ENCODE measurements at places on chromosomes 13 and 19.
A peak's percentile ranks its signal among the peaks of the same experiment; 100 is the strongest.

- no peak for DNase-seq
Observed at GRCh38 chr19:35316560-35316959, 12.4 kb upstream of the CD22 start.

- no peak for DNase-seq
Observed at GRCh38 chr19:49355909-49356353, 6.3 kb downstream of the TEAD2 start.

GRCh38 chr13:85543144-85543543, 256.1 kb downstream of the SLITRK6 start:
- no peak for DNase-seq

DNA sequence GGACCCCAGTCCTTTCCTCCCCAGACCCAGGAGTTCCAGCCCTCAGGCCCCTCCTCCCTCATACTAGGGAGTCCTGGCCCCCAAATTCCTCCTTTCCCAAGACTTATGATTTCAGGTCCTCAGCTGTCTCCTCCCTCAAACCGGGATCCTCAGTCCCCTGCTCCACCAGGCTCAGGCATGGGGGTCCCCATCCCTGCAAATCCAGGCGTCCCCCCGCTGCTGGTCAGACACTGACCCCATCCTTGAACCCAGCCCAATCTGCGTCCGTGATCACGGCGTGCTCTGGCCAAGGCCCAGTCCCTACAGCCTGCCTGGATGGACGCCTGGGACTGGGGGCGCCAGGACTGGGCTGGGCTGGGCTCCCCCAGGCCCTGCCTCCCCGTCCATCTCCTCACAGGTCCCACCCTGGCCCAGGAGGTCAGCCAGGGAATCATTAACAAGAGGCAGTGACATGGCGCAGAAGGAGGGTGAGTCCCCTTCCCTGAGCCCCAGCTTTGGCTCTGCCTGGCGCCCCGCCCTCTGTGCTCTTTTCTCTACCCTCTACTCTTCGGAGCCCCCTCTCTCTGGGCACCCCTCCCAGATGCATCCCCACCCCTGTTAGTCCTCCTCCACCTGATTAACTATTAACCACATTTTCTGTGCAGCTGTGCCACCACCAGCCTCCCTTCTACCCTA, 672 bp downstream of the HPN start:
- no peak for DNase-seq

- DNase-seq: no peak
Observed at GRCh38 chr13:40676007-40676406, 9.6 kb upstream of the FOXO1 start.

DNA sequence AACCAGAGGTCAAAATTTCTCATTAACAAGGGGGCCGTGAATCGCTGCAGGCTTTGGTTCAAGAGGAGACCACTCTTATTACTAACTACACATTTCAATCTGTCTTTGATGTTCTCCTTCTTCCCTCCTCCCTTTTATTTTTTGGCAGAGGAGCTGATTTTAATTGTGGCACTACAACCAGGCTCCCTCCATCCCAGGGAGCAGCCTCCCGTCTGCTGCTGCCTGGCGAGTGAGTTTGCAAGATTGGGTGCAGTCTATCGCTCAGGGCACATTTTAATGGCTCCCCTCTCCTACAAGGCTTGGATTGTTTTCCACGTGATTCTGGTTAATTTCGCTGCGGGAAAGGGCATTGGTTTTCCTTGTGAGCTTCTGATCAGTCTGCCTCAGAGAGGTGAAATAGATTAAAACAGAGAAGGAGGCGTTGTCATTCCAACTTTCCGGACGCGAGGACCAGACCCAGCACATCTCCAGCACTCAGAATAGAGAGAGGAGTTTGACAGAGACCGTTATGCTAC, 81.4 kb downstream of the KCTD15 start:
- no peak for DNase-seq

DNA sequence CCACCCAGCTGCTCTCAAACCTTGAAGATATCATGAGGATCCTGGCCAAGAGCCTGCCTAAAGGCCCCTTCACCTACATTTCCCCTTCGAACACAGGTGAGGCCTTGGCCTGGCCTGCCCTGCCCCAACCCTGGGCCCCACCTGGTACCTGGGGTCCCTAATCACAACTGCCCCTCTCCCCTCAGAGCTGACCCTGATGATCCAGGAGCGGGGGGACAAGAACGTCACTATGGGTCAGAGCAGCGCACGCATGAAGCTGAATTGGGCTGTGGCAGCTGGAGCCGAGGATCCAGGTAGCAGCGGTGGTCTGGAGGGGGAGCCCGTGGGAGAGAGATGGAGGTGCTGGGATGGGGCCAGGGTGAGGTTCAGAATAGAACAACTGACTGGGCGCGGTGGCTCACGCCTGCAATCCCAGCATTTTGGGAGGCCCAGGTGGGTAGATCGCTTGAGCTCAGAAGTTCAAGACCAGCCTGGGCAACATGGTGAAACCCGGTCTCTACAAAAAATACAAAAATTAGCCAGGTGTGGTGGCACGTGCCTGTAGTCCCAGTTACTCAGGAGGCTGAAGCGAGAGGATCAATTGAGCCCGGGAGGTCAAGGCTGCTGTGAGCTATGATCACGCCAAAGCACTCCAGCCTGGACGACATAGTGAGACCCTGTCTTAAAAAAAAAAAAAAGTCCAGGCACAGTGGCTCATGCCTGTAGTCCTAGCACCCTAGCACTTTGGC, 17.5 kb downstream of the DDX39A start:
- DNase-seq: no peak

DNA sequence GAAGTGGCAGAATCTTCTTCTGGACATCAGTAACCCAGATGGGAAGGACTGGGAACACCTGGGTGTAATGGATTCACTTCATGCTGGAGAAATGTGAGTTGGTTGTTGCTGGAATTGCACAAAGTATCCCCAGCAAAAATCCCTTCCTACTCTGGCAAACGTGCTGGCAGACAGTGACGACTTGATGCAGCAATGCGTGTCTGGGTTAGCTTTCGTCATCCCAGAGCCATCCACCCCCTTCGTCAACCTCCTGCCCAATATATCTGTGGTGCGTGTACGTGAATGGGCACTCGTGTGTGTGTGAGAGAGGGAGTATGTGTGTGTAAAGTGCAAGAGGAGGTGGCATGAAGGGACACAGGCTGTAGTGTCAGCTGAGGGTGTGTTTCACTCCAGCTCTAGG, 70.9 kb downstream of the TM9SF2 start:
- no peak for DNase-seq

GRCh38 chr19:39737891-39738290, at the start of gene CLC:
Gene CLC (minus strand): TSS chr19:39738029. CDS start chr19:39737952, 77 bp downstream.
- DNase-seq: no peak

DNA sequence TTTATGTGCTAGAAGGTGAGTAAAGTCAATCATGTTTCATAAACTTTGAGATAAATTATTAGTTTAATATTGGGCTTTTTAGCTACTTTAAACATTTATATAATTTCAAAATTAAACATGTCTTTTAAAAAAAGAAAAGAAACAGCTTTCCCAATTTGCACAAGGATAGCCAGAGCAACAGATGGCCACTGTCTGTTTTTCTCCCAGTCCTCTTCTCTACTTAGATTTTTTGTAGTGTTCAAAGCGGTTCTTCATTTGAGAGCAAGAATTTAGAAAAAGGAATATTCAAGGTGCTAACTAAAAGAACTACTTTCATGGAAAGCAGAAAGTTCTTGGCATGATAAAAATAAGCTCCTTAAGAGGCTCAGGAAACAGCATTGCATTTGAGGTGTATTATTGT, 128.3 kb upstream of the MIR17HG start:
- no peak for DNase-seq

- no peak for DNase-seq
Observed at GRCh38 chr19:48970923-48971395, 5.8 kb downstream of the FTL start.

DNA sequence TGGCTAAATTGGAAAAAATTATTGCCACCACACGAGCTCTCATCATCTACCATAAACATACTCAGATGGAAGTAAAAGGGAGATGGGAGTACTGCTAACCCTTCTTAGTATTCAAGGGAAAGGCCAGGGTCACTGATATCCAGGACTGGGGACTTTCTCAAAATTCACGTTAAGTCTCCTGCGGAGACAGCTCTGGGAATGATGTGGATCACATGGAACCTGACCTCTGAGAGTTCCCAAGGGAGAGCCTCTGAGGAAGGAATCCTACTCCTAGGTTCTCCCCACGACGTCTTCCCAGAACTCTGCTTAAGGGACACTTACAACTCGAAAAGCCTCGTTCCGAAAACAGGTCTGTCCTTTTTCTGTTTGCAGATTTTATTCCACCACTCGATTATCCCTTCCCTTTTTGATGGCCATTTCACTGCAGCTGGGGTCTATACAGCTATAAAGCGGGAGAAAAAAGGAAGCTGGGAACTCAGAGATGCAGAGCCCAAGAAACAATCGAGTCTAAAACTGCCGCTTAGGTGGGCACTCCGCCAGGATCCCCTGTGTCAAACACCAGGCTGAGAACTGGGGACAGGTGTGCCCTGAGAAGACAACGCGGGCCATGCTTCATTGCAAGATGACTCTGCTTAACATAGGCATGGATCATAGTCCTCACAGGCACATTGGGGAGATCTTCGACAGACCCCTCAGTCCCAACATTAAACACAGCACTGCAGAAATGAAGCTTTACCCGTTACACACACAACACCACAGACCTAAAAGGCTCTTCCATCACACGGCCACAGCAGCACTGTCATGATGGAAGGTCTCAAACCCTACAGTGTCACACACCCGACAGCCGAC, 823 bp upstream of the ZNF567 start:
- peak; percentile 13 for DNase-seq

DNA sequence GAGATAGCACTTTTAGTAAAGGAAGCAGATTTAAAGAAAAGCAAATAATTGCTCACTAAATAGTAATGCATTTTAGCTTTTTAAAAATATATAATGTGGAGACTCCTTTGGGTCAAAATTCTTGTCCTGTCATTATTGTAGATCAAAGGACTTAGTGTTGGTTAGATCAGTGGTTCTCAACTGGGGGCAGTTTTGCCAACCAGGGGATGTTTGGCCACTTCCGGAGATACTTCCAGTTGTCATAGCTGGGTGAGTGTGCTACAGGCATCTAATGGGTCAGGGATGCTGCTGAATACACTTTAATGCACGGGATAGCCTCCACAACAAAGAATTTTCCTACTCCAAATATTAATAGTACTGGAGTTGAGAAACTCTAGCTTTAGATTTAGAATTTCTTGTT, 126.8 kb downstream of the LMO7 start:
- no peak for DNase-seq

GRCh38 chr13:32059511-32059984, 28.0 kb downstream of the FRY start:
- no peak for DNase-seq

- no peak for DNase-seq
Observed at GRCh38 chr13:110687736-110688135, 18.2 kb downstream of the CARS2 start.

GRCh38 chr13:42047561-42048341, 697 bp upstream of the DGKH start:
- DNase-seq: no peak

DNA sequence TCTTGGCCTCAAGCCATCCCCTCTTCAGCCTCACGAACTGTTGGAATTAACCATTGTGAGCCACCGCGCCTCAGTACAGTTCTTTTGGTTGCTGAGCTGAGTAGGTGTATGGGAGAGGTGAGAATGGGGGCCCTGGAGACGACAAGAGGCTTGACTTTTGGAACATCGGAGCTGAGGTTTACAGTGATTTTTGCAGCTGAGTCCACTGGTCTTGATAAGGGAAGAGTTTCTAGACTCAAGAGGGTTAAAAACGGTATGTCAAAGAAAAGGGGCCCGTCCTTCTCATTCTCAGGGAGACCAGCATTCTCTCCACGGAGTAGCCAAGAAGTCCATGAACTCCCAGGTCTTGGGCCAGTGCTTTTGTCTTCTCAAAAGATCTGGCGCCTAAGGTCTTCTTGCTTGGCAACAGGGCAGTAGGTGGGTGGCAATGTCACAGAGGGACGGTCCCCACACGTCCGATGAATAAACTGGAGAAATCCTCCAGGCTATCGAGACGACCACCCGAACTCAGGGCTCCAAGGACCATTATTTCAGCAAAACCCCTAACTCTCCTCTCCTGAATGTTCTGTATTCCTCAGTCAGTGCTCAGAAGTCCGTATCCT, 6.4 kb upstream of the QTRT1 start:
- no peak for DNase-seq

DNA sequence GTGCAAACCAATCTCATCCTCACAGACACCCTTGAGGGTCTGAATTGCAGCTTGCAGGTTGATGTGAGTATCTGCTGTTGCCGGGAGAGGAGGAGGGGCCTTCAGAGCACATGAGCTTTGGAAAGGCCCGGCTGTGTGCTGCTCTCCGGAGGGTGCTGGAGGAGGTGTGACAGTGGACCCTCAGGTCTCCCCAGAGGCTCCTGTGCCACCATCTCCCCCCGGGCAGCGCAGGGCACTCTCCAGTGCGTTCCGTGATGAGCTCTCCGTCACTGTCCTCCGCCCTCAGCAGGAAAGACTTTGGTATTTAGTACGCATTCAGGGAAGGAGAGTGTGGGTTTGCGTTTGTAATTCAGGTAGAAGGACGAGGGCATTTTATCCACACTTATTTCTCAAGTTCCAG, 20.0 kb downstream of the LAMP1 start:
- no peak for DNase-seq

Data from right renal cortex interstitium (tissue), 3 donors.